ENCODE measurements at places on chromosomes 7 and 10. TPM values are rescaled to one million over a fixed set of nuclear protein-coding genes. Genes with fewer than 3 reads are reported as not detected.

DNA sequence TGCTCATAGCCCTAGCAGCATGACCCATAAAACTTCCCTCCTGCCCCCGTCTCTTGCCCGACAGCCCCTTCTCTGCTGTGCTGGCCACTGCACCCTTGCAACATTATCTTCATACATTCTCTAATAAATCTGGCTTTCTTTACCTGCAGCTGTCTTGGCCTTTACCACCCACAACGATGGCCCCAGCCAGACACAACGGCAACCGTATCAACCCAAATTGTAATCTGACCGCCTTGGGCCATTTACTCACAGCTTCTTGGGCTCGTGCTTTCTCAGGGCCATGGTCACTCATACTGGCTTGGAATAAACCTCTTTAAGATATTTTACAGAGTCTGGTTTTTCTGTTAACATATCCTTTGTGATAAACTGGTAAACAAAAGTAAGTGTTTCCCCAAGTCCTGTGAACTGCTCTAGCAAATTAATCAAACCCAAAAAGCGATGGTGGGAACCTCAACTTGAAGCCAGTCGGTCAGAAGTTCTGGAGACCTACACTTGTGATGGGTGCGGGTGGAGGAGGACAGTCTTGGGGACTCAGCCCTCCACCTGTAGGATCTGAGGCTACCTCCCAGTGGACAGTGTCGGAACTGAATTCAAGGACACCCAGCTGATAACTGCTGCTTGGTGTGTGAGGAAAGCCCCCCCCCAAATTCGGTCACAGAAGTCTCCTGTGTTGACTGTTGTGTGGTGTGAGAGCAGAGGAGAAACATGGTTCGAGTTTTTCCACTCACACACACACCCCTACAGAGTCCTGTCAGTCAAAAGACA is 87.6 kb upstream of the ATP6V0A4 start:
- DNase-seq = no peak

DNA sequence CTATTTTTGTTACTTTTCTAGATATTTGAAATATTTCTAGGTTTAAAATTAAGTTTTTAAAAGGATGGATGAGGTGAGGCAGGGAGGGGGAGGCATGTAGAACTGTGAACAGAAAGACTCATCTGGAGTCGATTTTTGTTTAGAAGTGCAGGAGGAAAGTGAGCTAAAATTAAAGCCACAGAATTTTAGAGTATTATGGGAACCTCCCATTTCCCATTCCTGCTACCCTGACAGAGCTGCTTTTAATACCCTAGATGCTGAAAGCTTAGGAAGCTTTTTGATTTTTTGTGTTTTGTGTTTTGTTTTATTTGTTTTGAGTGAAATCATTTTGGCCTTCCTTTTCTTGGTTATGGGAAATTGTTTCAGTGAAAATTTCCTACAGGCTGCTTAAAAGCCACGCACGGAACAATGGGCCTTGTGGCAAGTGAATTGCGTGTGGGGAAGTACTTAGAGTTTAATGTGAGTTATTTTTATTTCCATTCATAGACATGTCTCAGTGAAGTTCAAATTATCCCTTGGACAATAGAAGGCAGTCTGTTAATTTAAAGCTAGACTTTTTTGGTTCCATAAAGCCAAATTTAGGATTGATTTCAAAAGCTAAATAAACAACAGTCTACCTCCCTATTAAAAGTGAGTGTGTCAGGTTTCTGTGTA is 102.0 kb upstream of the HDAC9 start:
- DNase-seq = no peak

The TMUB1 gene
- 38.5 TPM for total RNA-seq

DNA sequence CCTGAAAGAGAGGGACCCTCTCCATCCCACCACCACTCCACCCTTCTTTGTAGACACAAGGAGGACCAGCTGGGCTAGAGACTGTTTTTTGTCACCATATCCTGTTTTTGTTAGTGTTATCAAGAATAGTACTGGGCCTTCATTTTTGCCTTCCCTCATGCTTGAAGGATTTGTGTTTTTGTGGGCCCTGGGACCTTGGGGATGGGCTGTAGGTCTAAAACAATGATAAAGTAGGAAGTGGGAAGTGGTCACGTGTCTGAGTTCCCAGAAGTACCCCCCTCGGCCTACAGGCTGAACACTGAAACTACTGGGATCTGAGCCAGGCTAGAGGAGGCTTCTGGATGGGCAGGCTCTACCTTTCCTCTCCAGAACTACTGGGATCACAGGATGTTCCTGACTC is 8.9 kb downstream of the AGFG2 start:
- no peak for DNase-seq

GRCh38 chr7:68785036-68785435 is 813.2 kb upstream of the AUTS2 start:
- DNase-seq = no peak

The NKX2-3 gene
- 0.36 TPM for total RNA-seq

The GIMAP2 gene
- total RNA-seq = 10.4 TPM

DNA sequence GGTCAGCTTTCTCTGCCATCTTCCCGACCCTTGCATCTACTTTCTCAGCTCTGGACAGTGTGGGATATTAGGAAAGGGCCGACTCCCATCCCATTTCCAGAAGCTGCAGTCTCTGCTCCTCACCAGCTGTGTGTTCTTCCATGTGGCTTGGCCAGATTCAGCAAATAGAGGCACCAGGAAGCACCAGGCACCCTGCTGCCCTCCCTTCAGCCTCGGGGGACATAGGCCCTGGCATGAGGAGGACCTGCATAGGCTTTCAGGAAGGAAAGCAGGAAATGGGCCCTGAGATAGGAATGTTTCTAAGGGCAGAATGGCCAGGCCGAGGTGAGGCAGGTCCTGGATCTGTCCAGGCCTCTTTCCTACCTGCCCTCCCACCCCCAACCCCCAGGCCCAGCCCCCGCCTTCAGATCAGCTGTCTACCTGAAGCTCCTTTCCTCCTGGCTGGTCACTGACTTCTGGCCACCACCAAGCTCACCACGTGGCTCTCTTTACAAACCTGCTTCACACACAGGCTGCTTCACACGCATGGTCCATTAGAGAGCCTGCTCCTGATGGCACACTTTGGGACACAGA is 27.5 kb upstream of the PURB start:
- DNase-seq = no peak

GRCh38 chr7:99731638-99732374 is 3.2 kb downstream of the CYP3A7 start:
- no peak for DNase-seq

GRCh38 chr7:117045927-117046710 is 92.8 kb downstream of the ST7 start:
- no peak for DNase-seq

DNA sequence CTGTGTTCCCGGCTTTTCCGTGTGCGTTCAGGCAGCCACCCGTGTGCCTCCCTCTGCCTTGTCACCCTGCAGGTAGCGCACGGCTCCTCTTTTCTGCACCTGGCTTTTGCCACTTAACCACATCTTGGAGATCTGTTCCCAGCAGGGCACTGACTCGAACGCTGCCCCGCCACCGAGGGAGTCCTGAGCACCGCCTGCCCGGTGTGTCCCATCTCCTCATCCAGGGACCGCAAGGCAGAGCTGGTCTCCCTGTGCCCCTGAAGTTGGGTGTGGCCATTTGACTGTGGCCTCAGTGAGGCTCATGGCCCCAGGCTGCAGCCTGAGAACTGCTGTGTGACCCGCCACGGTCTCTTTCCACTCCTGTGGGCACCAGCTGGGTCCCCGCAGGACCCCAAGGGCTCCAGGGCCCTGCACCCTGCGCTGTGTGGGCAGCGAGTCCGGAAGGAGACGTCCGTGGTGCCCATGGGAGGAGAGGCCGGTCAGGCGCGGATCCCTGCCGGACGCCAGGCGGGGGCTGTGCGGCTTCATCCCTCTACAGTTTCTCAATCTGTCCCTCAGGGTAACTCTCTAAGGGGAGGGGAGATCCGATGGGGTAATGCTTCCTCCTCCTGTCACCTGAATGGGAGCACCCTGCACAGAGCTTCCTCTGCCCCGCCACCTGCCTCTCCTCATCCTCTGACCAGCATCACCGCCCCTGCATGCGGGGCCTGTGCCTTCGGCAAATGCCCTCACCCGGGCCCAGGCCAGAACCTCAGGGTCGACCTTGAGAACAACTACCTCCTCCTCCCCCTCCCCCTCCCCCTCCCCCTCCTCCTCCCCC is 1.8 kb upstream of the INTS1 start:
- no peak for DNase-seq

The SAMD9L gene
- 11.0 TPM for total RNA-seq

- DNase-seq = no peak
Measured at GRCh38 chr10:13555884-13556510, 27.2 kb upstream of the BEND7 start.

GRCh38 chr10:60367431-60367830 is 22.2 kb downstream of the ANK3 start:
- DNase-seq = no peak

DNA sequence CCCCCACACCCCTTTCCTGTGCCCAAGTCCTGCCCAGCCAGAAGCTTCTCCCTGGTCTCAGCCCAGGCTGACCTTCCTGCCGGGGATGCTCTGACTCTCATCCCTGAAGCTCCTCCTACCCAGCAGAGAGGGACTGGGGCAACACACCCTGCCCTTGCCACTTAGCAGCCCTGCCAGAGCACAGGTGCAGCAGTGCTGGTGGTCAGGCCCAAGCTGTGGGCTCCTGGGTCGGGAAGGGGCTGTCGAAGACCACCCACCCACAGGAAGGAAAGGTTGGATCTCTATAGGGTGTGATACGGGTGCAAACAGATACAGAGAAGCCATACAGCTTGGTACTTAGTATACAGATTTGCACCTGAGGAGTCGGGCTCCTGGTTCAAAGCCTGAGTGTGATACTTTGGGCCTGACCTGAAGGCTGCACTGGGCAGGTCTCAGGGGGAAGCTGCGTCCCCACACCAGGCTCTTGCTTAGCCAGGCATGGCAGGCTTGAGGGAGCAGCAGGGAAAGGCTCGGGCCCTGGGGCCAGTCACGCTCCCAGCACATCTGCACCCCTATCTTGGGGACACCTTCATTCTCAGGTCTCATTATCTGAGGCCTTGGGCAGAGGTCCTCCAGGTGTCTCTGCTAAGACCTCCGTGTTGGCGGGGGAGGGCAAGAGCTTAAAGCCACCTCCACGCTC is 47.3 kb downstream of the TCERG1L start:
- DNase-seq = no peak

The FGL2 gene
- total RNA-seq = 92.2 TPM

GRCh38 chr7:123665157-123665556 is 9.5 kb downstream of the LMOD2 start:
- no peak for DNase-seq

DNA sequence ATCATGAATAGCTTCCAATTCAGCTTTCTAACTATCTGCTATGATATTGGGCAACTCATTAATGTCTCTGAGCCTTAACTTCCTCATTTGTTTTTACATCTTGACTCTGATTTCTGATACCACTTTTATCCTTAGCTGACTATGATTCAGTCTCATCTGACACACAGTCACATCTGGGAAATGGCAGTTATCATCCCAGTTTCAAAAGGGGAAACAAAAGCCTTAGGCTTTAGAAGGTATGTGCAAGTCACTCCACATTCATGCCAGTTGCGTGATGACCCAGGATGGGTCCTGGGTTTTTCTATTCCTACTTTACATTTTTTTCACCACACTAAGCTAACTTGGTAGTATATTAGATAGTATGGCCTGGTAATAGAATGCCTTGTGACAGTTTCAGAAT is 12.7 kb downstream of the SCIN start:
- no peak for DNase-seq

- no peak for DNase-seq
Measured at GRCh38 chr10:104424719-104425118, 71.1 kb downstream of the CFAP58 start.

- DNase-seq = no peak
Measured at GRCh38 chr7:158355456-158356065, 232.1 kb downstream of the PTPRN2 start.

- no peak for DNase-seq
Measured at GRCh38 chr7:3232228-3232627, 68.8 kb upstream of the SDK1 start.

DNA sequence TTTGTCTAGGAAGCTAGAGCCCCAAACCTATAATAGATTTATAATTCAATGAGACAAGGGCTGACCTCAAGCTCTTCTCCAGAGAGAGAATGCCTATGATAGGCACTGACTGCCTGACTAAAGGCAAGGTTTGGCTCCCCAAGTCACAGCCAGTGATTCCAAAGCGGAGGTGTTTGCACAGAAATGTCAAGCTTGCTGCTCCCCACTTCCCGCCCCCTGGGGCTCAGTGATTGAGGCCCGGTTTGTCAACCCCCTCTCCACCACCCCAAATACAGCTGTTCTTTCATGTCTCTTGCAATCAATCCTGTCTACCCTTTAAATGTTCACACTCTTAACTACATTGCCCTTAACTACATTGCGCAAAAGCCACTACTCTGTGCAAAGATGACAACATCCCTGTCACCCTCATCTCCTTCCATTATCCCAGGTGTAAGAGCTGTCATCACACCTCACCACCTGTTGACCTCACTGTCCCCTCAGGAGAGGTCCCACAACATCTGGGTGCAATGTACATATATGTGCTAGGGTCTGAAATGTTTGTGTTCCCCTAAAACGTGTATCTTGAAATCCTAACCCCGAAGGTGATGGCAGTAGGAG is 58.0 kb downstream of the NUDCD3 start:
- no peak for DNase-seq

DNA sequence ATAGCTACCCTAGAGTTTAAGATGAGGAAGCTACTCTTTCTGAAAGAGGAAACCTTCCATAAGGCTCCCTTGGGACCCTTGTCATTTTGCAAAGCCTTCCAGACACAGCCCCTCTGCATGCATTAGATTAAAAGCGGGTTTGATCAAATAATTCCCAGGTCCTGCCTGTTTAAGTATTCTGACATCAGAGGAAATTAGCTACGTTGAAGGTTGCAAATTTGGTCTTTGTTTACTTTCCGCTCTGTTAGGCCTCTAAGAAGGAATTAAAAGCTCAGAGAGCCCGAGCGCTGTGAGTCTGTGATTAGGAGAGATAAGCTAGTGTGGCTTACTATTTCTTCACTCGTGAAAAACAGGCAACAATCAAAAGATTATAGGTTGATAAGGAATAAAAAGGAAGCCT is 1.4 kb upstream of the THSD7A start:
- DNase-seq = no peak

DNA sequence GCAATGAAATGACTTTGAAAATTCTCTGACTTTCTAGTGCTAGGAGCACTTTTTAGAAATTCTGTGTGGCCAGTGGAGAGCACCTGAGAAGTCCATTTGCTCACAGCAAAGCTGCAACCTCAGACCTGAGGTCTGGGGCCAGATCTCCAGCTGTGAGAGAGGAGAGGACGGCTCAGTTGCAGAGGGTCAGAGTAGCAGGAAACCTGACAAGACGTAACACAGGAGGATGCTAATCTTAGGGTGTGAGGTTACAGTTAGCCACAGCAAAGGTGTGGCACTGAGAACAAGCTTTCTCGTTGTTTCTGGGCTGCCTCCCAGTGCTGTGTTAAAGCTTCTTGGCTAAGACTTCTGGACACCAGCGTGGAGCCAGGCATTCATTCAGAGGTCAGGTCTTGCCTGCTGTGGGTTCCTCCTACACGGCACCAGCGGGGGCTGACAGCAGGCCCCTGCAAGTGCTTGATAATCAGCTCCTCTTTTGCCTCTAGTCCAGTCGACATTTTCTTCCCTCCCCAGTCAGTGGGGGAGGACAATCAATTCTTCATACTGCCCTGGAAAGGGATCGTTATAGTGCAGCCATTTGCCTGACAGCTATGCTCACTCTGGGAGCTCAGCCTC is 435.4 kb upstream of the DPP6 start:
- no peak for DNase-seq

The TDRD1 gene
- 0.46 TPM for total RNA-seq

Measured in omental fat pad (tissue), 4 donors.